ENCODE measurements at places on chromosomes 2 and 18.

DNA sequence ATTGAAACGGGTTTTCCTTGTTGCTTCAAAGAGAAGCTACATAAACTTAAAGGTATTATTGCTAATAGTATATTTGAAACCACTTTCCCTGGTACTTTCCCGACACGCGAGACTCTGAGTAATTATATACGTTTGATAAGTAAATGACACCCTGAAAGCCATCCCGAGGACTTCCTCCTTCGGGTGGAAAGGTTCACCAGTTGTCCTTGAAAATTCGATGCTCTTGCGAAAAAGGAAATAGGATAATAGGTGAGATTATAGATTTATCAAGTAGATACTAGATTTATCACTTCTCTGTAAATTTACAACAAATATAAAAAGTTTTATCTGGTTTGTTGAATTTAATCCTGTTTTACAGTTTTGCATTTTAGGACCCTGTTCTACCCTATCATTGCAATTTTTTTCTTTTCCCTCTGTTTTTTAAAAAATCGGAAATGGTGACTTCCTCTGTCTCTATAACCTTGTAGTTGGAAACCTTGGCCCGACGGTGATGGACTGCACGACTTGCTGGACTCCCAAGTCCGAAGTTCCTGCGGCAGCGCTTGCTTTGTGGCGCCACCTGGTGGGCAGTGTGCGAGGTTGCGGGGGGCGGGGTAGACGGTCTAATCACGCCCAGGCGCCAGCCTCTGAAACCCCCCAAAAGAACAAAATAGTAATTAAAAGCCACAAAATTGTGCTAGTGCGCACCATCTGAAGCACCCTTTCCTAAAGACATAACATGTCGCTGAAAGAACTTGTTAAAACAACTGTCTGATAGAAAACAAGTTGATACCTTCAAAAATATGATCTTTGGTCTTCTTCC is 972 bp upstream of the DLX2 start:
- peak; percentile 64 for DNase-seq

- no peak for DNase-seq
Measured at GRCh38 chr2:61425605-61426155, 45.2 kb downstream of the USP34 start.

- no peak for DNase-seq
Measured at GRCh38 chr2:102099536-102100298, 42.8 kb upstream of the IL1R1 start.

- no peak for DNase-seq
Measured at GRCh38 chr2:153986488-153987229, 114.9 kb downstream of the GALNT13 start.

DNA sequence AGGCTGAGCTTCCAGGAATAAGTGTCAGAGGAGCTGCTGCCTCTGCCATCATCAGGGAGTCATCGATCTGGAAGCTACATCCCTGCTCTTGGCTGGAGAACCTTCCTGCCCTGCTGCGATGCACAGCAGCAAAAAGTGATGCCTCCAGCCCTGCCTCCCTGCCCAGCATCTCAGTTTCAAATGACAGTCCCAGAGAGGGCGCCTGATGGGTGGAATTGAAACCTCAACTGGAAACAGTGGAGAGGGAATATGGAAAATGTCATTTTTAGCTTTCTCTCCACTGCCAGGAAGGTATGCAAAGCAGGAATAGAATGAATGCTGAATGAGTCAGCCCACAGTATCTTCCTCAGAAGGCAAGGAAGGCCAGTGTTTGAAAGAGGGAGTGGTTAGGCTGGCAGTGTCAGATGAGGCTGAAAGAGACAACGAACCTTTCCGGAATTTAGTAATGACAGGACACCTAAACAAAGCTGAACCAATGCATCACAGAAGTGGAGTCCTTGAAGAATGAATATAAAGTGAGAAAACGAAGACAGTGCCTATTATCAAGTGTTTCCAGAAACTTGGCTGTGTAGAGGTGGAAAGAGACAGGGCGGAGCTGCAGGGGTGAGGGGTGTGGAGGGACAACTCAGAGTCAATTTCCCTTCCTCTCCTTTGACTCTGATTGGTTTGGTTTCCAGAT is 153.9 kb upstream of the NDUFV2 start:
- no peak for DNase-seq

- no peak for DNase-seq
Measured at GRCh38 chr2:207619764-207620203, 5.4 kb downstream of the METTL21A start.

DNA sequence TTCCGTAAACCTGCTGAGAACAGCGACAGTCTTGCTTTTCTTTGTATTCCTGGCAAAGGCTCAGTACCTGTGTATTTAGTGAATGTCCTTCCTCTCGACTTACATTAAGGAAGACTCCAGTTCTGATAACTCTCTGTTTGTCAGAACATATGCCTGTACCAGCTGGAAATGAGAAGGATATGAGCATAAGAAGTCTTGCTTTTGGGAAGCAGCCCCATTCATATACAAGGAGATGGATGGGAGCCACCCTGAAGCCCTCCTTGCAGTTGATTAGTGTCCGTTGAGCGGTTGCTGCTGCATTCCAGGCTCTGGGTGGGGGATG is 59.8 kb downstream of the SH3BP4 start:
- DNase-seq, result no peak

GRCh38 chr2:96591054-96591453 is 47.1 kb downstream of the KANSL3 start:
- DNase-seq, result no peak

- no peak for DNase-seq
Measured at GRCh38 chr2:139652385-139652784, 872.2 kb upstream of the NXPH2 start.

- DNase-seq, result no peak
Measured at GRCh38 chr2:112691881-112692281, 28.9 kb upstream of the NT5DC4 start.
